ENCODE measurements at places on chromosomes 1 and 21.

GRCh38 chr1:33424610-33425009 is 6.3 kb downstream of the PHC2 start:
- no peak for DNase-seq

DNA sequence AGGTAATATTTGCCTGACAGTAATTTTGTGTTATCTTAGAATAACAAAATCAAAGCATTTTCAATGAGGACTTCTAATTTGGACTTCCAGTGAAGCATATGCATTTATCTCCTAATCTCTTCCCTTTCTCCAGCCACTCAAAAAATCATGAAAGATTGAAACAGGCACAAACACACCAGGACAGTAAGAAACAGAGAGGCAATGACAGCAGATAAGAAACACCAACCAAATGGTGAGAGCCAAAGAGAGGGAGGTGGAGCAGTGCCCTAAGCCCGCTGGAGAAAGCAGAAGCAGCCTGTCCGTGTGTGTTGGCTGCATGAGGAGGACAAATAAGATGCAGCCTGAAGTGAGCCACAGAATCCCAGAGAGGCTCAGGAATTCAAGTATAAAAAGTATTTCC is 39.0 kb downstream of the SLC44A3 start:
- no peak for DNase-seq

GRCh38 chr1:181095763-181096184 is 7.3 kb downstream of the IER5 start:
- DNase-seq: no peak

DNA sequence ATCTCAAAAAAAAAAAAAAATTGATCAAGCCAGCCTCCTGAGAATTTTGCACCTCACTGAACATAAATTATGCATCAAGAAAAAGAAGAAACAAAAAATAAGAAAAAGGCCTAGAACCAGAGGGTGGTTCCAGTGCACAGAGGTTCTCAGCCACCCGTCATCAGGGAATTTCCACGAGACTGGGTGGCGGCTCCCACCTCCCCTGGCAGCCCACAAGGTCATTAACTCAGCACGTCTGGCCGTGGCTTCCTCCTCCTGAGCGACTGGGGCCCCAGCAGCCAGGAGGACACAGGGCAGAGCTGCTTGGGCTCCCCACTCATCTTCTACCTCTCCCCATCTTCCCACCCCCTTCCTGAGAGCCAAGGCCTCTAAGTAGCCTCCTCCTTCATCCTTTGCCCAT is 15.7 kb upstream of the TMEM51 start:
- no peak for DNase-seq

DNA sequence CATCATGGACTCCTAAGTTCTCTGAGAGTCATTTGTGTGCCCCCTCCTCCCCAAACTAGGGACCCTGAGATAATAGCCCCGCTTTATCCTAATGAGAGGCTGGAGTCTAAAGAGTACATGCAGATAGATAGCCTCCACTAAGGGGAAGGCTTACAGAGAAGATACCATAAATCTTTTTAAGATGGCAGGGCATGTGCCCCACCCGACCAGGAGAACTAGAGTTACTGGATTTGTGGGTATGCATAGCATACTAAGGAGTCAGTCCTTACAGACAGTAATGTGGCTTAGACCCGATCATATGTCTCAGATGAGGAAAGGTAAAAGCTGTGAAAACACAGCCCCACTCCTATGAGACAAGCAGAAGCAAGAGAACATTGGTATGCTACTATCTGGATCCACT is 25.7 kb upstream of the PKN2 start:
- no peak for DNase-seq

GRCh38 chr1:232978091-232978634 is 27.8 kb downstream of the NTPCR start:
- DNase-seq: no peak

DNA sequence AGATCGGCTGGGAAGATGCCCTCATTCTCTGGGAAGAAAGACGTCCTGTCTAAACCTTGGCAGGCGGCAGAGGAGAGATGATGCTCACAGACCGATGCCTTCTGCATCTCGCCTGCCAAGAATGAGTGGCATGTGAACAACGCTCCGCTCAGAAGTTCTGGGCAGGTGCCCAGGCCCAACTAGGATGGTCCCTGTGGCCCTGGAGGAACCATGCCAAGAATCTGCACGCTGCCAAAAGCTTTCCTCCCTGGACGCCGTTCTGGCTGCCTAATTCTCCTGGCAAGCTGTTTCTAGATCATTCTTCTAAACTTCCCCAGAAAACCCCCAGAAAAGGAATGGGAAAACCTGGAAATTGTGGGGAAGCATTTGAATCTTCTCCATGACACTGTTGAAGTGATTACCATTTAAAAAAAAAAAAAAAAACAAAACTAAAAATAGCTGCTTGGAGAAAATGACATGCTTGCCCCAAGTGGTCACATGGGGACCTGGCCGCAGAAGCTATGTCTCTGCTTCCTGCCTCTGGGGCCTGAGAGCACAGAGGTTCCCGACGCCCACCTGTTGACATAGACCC is 440.9 kb downstream of the PRDM2 start:
- DNase-seq: peak; percentile 20

DNA sequence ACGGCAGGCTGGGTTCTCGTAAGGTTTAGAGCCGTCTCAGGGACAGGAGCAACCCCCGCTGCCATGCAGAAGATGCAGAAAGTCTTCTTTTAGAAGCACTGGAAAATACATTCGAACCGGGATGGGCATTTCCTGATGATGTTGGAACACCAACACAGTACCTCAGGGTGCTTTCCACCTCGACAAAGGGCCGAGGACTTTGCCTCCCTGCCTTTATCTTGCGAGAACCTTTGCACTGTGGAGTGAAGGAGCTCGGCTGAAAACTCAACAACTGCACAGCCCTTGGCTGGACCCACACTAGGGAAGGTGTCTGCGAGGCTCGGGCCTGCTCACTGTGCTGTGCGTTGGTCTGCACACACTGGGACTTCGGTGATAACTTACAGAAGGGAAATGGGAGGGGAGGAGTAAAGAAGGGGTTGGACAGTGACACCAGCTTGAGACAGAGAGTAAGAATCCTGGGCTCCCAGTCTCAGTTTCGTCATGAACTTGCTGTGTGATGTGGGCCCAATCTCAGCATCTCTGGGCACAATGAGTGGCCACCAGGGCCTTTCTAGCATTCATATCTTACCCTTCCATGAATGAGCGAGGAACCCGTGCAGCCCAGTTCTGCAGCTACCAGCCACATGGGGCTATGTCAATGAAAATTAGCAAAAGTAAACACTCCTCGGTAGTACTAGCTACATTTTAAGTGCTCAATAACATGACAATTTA is 18.2 kb downstream of the RCAN1 start:
- DNase-seq: no peak

DNA sequence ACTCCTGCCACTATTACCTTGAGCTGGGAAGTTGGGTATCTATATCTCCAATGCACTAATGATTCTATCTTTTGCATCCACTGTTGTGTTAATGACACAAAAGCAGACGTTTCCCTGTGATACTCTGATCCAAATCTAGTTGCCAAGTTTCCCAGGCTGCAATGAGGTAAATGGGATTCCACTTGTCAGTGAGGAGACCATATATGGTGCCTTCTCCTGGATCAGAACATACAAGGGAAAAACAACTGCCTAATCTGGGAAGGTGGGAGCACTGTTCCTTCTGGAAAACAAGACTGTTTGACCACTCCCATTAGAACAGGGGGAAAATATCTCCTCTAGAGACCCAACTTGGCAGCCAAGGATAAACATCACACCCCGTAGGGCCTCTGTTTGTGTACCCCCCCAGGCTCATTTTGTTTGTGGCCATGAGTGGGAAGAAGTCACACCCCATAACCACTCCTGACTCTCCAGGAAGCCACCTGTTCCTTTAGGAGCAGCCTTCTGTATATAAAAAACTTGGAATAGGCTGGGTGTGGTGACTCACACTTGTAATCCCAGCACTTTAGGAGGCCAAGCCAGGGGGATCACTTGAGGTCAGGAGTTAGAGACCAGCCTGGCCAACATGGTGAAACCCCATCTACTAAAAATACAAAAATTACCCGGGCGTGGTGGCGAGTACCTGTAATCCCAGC is 28.5 kb upstream of the SLC6A9 start:
- no peak for DNase-seq

DNA sequence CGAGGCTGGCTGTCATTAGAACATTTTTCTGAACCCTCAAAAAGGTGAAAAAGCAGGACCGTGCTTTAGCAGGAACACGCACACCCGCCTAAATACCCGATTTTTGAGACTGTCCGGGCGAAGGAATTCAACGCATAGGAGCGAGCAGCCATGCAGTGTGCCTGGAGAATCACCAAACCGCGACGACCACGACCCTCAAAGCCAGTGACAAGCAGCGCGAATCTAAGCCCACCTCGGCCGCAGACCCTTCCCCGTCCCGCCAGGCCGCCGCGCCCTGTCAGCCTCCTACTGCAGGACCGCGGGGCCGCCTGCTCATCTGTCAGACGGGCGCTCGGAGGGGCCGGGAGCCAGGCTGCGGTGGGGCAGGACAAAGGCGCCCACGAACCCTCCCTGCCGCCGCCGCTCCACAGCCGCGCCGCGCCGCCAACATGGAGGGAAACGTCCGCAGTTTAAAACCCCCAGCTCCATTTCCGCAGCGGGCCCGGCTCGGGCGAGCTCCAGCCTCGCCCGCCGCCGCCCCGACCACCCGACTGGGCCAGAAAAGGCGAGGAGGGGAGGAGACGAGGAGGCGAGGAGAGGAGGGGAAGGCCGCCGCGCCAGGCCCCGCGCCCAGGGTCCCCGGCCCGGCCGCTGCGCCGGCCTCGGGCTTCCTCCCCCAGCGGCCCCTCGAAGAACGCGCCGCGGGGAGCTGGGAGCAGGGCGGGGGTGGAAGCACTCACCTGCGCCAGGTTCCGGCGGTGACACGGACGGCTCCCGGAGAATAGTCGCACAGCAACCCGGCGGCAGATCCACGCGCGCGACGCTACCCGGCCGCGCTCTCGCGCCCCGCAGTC is at the start of gene LBR:
LBR (minus strand) TSS at position 804 of the 833 bp plus-strand sequence. CDS start 3,963 bp downstream, outside the sequence.
- DNase-seq: peak; percentile 35

DNA sequence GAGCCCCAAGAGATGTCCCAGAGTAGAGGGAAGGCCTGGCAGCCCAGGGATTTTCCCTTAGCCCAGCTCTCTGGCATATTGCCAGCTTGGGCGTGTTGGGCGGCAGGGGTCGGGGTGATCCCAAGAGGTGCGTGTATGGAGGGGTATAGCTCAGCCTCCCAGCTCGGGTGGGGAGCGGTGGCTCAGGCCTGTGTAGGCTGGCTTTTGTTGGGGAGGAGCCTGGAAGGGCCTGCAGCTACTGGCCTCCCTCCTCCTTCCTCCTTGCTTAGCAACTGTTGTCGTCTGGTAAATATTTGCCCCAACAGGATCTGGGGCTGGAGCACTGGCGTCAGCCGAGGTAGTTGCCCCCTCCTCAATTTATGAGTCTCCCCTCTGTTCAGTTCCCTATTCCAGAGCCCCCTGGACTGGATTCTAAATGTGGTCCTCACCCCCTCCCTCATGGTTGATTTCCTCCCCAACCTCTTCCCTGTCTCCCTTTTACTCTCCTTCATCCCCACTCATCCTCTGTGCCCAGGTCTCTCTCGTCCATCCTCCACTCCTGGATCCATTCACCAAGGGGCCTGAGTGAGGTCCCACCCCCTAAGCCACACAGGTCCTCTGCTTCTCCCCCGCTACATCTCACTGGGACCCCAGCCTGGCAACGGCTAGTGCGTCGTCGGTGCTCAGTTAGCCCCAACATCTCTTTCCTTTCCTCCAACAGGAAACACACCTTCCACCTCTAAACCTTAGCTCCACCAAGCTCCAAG is 10.3 kb upstream of the LMNA start:
- peak; percentile 23 for DNase-seq

GRCh38 chr1:245475961-245476516 is 321.3 kb downstream of the KIF26B start:
- DNase-seq: no peak

DNA sequence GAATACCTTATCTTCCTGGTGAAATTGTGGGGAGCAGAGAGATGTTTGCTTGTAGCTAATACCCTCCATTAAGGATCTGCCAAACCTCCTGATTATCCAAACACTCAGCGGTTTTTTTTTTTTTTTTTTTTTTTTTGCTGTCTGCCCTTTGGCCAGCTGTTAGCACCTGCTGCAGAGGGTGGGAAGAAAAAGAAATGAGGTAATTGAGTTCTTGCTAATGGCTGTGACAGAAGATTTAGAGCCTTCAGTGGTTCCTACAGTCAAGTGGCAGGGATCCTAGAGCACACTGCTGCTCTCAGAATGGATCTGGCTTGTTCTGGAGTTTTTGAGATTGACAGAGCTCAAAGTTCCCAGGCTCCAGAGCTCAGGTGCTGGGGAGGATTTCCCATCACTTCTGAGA is 342.5 kb downstream of the DISC1 start:
- DNase-seq: peak; percentile 76

DNA sequence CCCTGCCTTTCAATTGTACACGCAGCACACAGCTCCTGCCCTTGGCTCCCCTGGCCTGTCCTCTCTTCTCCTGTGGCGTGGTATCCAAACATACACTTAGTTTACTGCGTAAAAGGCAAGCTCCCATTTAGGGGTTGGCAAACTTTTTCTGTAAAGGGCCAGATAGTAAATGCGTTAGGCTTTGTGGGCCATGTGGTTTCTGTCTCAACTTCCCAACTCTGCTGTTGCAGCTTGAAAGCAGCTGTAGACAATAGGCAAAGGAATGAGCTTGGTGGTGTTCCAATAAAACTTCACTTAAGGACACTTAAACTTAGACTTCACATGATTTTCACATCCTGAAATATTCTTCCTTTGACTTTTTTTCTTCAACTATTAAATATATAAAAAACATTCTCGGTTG is 63.3 kb downstream of the RHOU start:
- no peak for DNase-seq

GRCh38 chr21:41835711-41836154 is 43.4 kb downstream of the PRDM15 start:
- no peak for DNase-seq

Data from NCI-H1105 treated with DMSO at 0.1 percent for 48 hours (cell line).